ENCODE measurements at places on chromosomes 1 and 21.

DNA sequence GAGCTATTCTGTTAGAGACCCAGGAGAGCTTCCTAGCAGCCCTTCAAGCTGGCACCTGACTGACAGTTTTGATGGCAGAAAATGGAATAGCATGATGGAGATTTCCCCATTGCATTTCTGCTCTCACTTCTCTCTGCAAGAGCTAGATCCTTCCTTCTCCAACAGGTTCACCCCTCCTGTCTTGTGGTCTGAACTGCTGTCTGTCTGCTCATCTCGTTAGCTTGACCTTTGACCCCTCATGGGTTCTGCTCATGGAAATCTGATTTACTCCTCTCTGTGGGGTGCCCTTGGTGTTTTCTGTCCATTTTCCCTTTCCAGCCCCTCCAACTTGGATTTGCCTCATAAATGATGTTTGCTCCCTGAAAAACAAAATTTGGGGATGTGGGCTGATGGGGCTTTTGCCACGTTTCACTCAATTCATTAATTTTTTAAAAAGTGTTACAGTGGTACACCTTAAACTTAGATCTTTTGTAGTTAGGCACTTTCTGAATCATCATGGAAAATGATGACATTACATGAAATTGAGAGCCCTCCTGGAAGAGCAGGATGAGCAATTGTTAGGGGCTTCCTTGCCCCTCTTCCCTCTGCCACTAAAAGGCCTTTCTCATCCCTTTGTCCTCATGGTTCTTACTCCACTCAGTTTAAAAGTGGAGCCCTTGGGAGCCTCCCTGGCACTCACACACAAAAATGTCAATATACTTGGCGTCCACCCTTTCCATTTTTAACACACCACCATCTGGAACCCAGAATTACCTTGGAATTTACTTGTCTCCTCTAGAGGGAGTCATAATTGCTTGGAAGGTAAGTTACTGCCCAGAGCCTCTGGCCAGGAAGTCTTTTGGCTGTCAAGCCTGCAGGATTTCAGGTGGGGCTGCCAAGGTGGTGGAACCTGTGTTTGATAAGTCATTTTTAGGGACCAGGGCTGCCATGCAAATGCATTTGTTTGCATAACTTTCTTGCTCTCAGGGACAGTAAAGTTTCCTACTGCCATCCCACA, 31.9 kb upstream of the IL19 start:
- DNase-seq = peak; percentile 41

DNA sequence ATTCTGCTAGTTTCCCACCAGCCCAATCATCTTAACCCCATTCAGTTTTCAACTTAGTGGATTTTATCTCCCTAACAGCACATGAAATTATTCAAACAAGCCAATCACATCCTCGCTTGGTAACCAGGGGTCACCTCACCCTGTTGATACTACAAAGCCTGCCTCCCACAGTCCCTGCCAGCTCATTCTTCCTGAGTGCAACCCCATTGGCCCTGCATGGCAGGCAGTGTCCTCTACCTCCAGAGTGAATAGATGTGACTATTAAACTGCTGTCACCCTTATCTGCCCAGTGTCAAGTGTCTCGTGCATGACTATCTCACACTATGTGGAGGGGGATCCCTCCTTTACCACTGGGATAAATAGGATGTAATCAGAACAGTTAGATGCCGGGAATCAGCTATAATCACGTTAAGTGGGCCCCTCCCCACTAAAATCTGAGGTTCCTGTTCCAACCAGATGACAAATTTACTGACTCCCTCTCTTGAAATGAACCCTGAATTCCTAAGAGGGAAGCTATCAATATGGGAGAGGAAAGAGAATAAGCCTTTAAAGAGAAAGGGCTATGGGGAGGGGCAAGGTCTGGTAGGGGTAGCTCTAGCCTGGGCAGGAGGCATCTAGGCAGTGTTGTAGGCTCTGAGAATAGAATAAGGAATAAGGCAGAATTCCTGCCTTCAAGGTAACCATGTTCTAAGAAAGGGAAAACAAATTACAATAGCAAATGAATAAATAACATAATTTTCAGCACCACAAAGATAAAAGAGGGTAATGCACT, 155.9 kb downstream of the SLC30A10 start:
- DNase-seq = peak; percentile 34

GRCh38 chr21:15354516-15354915, 289.7 kb upstream of the NRIP1 start:
- no peak for DNase-seq

GRCh38 chr1:117032681-117033539, 27.2 kb upstream of the TTF2 start:
- DNase-seq = no peak

DNA sequence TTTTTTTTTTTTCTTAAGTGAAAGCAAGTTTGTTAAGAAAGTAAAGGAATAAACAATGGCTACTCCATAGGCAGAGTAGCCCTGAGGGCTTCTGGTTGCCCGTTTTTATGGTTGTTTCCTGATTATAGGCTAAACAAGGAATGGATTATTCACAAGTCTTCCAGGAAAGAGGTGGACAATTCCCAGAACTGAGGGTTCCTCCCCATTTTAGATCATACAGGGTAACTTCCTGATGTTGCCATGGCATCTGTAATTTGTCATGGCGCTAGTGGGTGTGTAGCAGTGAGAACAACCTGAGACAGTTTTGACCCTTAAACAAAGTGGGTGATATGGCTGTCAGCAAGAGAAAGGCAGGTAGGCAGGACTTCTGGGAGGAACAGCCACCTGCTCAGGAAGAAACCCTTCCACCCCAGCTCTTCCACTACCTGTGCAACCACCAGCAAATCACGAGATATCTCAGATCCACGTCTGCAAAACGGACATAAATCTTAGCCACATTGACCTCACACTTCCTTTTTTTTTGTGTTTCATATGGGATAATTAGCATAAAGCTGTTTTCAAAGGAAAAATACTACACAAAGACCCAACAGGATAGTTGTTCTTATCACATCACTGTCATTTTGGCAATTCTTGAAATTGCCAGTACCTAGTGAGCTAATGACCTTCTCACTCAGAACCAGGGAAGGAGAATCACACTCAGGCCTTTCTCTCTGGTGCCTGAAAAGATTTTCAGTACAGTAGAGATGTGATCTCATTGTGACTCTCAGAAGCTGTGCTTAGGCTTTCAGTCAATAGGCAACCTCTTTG, 34.8 kb upstream of the DUSP10 start:
- DNase-seq = peak; percentile 28

GRCh38 chr1:220877377-220878095, 1.7 kb upstream of the HLX start:
- no peak for DNase-seq

DNA sequence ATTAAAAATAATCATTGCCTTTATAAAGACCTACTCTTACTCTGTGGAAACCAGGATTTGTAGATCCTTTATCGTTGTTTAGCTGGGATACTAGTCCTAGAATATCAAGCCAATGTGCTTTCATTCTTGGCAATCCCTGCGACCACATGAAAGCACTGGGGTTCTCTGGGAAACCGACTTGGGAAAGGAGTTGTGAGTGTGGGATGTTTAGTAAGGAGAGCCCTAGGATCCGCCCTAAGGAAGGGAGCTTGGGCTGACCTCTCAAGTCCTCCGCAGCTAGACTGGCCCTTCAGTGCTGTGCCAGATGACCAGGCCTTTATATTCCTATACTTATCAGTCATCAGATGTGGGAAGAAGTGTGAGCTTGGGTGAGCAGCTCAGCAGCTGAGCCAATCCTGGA, 5.2 kb upstream of the KRTAP19-8 start:
- no peak for DNase-seq

DNA sequence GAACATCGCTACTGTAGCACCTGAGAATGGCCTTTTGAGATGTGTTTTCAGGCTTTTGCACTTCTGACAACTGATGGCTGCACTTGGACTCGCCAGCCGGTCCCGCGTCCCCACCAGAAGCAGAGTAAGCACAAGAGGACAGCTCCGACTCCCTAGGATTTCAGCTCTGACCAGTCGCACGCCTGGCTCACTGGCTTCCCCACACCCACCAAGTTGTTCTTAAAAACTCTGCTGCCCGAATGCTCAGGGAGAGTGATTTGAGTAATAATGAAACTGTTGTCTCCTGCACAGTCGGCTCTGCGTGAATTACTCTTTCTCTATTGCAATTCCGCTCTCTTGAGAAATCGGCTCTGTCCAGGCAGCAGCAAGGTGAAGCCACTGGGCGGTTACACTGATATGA, 40.2 kb upstream of the NLRP3 start:
- DNase-seq = no peak

GRCh38 chr1:65253800-65254319, 55.5 kb upstream of the DNAJC6 start:
- DNase-seq = no peak

DNA sequence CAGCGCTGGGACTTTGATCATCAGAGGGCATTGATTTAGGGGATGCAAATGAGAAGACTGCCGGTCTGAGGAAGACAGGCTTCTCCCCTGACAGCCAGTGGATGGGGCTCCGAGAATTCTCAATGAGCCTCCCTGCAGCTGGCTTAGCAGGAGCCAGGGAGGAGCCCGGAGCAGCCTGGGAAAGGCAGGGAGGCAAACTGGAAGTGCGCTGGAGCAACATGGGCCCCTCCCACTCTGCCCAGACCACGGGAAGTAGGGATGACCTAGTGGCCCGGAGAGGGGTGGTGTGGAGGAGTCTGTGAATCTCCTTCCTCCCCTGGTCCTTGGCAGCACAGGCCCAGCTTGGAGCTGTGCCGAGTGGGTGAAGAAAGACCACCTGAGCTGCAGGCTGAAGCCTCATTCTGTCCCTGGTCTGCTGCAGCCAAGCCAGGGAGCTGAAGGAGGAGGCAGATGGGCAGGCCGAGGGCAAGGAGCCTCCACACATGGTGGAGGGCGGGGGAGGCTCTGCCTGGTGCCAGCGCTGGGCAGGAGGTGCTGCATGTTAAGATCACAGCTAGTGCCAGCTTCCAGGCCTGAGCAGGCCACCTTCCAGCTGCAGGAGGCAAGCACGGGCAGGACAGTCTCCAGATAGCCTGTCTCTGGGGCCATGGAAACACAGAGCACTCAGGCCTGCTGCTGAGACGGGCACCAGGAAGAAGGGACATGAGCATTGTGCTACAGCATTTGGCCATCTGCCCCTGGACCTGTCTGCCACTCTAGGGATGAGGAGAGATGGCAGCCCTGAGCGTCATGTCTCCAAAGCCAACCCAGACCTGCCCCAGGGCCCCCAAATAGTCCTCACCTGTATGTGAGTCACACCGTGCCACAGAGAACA, 12.2 kb upstream of the CLSTN1 start:
- peak; percentile 72 for DNase-seq

- no peak for DNase-seq
Measured at GRCh38 chr1:32316903-32317277, 19.1 kb downstream of the MARCKSL1 start.

- DNase-seq = peak; percentile 90
Measured at GRCh38 chr1:157969697-157970485, 23.6 kb upstream of the KIRREL1 start.

DNA sequence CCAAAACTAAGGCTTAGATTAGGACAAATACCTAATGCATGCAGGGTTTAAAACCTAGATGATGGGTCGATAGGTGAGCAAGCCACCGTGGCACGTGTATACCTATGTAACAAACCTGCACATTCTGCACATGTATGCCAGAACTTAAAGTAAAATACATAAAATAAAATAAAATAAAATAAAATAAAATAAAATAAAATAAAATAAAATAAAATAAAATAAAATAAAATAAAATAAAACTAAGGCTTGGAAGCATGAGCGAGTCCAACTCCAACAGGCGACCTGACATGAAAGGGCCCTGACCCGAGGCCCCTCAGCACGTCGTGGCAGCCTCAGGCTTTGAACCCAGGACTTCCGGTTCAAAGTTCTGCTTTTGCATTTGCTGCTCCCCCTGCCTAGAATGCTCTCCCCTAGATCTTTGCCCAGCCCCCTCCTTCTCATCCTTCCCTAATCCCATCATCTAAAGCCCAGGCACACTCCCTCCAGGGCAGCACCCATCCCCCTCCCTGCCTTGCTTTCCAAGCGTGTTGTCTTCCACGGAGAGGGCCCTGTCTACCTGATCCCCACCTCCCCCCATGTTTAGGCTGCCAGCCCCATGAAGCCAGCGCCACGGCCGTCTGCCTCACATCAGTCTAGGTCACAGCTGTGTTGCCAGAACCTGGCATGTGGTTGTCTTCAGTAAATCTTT, 64.3 kb downstream of the TAS1R2 start:
- DNase-seq = no peak

GRCh38 chr1:207844371-207844770, 66.6 kb downstream of the CD34 start:
- no peak for DNase-seq

- DNase-seq = no peak
Measured at GRCh38 chr1:165434281-165434680, 10.6 kb downstream of the RXRG start.

DNA sequence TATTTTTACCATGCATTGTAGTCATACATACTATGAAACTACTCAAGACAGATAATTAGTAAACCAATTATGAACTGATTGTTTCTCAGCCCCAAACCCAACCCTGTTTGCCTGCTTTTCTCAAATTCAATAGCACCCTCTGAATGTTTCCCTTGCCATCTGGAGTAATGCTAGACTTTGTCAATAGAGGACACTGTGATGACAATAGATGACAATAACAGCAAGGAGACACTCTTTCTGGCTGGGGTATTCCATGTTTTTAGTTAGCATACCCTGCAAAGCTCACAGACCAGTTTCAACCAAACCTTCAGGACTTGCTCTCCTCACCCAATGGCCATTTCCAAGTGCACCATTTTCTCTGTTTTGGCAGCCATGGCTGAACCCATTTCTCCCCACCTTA, 108.5 kb upstream of the LRRC7 start:
- no peak for DNase-seq

DNA sequence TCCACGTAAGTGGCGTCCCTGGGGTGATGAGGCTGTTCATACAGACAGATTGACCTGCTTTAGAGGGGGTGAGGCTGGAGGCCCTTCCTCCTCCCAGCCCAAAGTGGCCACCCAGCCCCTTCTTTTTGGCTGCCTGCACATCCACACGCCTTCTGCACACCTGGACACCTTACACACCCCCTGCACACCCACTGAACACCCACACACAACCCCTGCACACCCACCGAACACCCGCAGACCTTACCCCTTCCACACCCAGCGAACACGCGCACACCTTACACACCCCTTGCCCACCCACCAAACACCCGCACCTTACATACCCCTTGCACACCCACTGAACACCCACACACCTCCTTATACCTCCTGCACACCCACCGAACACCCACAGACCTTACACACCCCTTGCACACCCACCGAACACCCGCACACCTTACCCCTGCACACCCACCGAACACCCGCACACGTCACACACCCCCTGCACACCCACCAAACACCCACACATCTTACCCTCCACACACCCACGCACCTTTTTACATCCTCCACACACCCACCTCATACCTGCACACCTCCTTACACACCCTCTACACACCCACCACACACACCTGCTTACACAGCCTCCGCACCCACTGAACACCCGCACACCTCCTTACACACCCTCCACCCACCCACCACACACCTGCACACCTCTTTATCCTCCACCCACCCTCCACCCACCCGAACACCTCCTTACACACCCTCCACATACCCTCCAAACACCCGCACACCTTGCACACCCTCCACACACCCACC, 37.7 kb downstream of the COQ8A start:
- no peak for DNase-seq

Data from kidney tubule cell (primary cell).